Renal cortical epithelial cell (primary cell): ENCODE measurements at places on chromosomes 4 and X.
A peak's percentile ranks its signal among the peaks of the same experiment; 100 is the strongest.

DNA sequence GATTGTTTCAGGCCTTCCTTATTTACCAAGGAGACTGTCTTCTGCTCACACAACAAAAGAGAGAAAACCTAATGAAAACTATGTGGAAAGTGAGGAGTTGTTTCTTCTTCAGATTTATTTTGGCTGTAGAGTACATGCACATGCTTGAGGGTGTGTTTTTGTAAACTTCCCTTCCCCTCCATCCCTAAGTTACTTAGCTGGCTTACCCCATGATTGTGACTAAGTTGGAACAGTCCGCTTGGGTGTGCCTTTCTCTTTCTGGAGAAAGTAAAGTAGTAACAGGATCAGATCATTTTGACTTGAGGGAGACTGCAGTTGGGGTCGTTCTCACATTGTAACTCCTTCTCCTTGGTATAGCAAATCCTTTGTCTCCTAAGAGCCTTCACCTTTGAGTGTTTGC lies 155.9 kb downstream of the RTL9 start:
- DNase-seq = no peak

DNA sequence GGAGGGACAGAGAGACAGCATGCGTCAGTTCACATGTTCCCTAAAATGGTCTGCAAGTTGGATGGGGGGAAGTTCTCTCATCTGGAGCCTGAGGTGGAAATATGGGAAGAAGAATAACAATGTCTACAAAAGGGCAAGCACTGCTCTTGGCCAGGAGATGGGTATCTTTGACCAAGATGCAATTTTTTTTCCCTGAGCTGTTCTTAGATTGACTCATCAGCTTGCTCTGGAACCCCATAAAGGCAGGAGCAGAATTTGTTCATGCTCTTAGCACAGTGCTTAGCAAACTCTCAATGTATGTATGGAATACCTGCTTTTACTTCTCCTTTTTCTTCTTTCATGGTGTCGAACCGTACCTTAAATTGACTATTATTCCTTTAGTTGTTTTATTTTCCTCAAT lies 90.5 kb upstream of the ZNF827 start:
- DNase-seq = peak; percentile 25

- DNase-seq = peak; percentile 97
These were observed 69.2 kb upstream of the GRID2 start for GRCh38 chr4:92234393-92235176.

GRCh38 chr4:74598611-74599325 lies 153.8 kb downstream of the AREG start:
- DNase-seq = no peak

DNA sequence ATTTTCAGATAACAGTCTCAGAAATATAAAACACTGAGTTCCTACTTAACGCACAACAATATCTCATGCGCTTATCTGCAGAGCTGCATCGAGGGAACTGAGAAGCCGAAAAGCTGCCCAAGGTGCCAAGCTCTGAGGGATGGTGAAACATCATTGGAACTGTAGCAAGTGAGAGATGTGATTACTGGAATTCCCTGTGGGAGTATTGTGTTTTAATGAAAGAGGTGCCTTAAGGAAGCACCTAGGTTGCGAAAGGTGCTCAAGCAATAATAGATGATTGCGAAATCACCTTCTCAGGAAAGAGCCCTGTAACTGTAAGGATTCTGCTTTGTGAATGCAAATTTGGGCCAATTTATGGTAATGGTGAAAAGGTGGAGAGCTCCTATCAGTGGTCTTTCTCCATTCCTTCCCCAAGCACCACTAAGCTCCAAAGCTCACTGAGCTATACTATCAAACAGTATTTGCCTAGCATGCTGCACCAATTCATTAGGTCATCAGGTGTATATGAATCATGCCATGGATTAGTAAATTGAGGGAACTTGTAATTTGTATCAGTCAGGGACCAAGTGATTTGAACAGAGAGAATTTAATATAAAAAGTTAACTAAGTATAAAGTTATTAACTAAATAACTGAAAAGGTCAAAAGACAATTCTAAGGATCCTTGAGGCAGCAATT lies 59.0 kb upstream of the ATP8A1 start:
- DNase-seq = peak; percentile 58

DNA sequence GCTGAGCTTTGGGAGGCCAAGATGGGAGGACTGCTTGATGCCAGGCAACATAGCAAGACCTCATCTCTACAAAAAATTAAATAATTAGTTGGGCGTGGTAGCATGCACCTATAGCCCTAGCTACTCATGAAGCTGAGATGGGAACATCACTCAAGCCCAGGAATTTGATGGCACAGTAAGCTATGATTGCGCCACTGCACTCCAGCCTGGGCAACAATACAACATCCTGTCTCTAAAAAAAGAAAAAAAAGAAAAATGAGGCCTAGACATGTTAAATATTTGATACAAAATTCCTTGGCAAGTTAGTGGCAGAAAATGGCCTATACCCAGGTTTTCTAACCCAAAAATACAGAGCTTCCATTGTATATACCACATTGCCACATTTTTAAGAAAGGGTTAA lies 88.1 kb upstream of the MAB21L2 start:
- peak; percentile 24 for DNase-seq

DNA sequence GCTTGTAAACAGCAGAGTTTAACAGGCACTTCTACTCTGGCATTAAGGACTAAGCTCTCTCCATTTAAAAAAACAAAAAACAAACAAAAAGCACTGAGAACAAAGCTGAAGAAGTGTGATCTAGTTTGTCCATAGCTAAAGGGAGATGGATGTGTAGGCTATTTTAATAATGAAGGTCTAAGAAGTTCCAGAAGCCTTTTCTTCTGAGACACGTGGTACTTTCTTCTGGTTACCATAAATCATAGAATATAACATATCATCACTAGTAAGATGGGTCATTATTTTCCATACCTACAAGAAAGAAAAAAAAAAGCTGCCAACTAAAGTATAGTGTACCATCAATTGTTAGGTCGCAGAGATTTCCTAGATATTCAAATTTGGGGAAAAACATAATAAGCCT lies 722 bp upstream of the NBDY start:
- DNase-seq = no peak

DNA sequence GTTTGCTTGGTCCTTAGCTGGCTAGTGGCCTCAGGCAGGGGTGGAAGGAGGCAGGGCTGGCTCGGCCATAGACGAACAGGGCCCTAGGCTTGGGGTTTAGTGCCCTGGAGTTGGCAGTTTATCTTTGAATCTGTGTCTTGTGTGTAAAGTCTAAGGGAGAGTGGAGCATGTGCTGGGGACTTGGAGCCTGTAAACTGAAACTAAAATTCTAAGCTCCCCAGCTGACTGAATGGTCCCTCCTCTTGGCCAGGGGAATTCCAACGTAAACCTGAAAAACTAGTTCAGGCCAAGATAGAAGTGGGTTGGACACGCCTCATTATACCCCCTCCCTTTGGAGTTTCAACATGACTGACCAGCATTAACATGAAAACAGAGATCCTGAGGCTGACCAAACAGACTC lies 46.1 kb upstream of the GPR78 start:
- peak; percentile 95 for DNase-seq

- no peak for DNase-seq
These were observed 559 bp upstream of the FAM47E start for GRCh38 chr4:76250962-76251361.

- no peak for DNase-seq
These were observed 10.9 kb upstream of the TBC1D14 start for GRCh38 chr4:6898763-6899162.

DNA sequence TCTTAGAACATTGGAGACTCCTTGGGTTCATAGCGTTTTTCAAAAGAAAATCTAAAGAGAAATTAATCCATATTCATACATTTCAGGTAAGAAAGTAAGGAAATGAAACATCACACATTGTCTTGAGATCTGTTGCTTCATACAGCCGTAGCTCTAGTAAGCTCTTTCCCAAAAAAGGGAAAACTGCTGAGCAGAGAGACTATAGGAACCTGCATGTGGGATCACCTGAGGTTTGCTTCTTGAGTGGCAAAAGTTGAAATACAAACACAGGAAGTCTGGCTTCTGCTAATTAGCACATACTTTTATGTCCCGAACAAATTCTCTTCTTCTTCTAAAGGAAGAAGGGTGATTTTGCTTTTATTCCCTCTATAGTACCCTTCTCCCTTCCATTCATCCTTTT lies 57.7 kb downstream of the MRPL1 start:
- DNase-seq = no peak

- DNase-seq = peak; percentile 89
These were observed 254.2 kb downstream of the ADAMTS3 start for GRCh38 chr4:72314869-72315268.

DNA sequence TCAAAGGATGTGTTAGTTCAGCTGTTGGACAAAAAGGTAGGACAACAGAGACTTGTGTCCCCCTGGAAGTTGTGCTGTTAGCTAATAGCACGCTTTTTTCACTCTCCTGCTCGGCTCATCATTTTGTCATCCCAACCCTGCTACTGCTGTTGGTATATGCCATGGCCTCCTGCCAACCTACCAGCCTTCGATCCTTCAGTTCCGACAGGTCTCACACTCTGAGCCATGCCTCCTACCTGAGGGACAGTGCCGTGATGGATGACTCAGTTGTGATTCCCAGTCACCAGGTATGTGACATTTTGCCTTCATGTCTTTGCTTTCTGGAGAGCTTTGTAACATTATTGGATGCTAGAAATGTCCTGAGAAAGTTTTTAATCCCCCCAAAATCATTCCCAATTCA lies 268.1 kb downstream of the ANK2 start:
- DNase-seq = no peak

- DNase-seq = no peak
These were observed 1833.2 kb upstream of the PCDH7 start for GRCh38 chr4:28886934-28887333.

DNA sequence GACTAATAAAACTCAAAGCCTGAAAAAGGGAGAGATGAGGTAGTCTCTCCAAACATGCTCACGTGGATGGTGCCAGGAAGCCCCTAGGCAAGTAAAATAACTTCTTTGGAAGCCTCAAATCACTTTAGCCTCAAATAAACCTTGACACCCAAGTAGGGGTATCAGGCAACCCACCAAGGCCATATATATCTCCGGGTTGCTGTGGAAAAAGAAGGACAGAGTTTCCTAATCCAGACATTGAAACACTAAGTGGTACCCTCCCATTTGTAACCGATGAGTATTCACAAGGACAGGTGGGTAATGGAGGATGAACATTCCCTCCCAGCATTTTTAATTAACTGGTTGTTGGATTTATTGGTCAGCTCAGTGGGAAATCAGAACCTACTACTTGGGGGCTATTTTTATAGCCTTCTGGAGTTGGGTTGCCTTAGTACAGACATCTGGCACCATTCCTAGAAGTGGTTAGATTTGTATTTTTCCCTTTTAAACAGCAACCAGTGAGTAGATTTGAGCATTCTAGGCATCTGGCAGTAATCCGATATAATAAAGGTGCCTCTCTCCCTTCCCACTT lies 87.7 kb downstream of the GPC3 start:
- peak; percentile 75 for DNase-seq

- no peak for DNase-seq
These were observed 119.3 kb upstream of the CLNK start for GRCh38 chr4:10803713-10804343.

- DNase-seq = peak; percentile 60
These were observed 1.8 kb downstream of the ACOX3 start for GRCh38 chr4:8438743-8439142.

DNA sequence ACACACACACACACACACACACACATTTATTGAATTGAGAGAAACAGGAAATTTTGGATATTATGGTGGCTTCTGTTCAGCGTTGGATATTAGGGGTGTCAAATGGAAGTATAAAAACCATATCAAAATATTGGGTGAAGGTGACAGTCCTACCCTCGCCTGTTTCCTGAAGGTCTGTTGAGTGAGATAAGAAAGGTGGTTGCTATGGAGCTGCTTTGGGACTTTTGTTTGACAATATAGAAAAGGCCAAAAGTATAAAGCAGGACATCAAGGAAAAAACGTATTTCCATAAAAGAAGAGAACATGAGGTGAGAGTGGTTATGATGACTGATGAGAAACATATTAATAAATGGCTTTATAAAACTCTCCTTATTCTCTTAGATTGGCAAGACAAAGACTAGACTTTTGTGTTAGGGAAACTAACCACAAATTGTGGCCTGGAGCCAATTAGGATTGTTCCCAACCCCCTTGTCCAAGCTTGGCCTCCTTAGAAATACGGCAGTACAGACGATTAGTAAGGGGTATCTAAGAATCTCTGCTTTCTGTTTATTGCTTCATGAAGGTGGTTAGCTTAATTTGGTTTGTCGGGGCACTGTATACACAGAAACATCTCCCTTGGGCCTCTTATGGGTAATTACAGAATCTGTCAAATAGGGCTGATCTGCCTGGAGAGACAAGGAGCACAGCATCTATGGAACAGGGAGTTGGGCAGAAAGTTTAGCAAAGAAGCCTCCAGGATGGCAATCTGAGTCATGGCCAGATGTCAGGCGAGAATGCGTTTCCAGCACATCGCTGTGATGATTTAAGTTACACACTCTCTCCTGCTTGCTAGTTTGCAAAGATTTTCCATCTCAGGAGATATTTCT lies 198.0 kb downstream of the CBR4 start:
- DNase-seq = no peak

- DNase-seq = peak; percentile 61
These were observed 657 bp downstream of the TCEAL8 start for GRCh38 chrX:103254171-103254824.

- no peak for DNase-seq
These were observed 46.8 kb downstream of the GSTCD start for GRCh38 chr4:105755375-105755774.

GRCh38 chrX:20217906-20218305 lies 48.8 kb downstream of the RPS6KA3 start:
- no peak for DNase-seq

DNA sequence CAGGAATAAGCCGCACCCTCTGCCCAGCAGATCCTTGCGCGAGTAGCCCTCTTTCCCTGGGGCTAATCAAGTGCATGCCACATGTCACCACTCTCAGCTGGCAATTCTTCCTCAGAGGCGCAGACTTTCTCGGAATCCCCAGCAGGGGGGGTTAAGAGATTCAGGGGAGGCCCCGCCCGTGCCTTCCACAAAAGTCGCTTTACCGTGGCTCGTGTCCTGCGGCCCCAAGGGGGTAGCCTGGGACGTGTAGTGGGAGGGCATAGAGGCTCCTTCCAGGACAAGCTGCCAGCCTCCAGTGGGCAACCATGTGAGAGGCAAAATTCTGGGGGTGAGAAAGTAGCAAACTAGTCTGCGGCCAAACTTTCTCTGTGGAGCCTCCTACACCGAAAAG lies 652 bp downstream of the SRPX start:
- peak; percentile 23 for DNase-seq
